ENCODE measurements at places on chromosomes 5 and 9. TPM values are rescaled to one million over a fixed set of nuclear protein-coding genes. Genes with fewer than 3 reads are reported as not detected.

IL7R gene
- 6.8 TPM for total RNA-seq

DNA sequence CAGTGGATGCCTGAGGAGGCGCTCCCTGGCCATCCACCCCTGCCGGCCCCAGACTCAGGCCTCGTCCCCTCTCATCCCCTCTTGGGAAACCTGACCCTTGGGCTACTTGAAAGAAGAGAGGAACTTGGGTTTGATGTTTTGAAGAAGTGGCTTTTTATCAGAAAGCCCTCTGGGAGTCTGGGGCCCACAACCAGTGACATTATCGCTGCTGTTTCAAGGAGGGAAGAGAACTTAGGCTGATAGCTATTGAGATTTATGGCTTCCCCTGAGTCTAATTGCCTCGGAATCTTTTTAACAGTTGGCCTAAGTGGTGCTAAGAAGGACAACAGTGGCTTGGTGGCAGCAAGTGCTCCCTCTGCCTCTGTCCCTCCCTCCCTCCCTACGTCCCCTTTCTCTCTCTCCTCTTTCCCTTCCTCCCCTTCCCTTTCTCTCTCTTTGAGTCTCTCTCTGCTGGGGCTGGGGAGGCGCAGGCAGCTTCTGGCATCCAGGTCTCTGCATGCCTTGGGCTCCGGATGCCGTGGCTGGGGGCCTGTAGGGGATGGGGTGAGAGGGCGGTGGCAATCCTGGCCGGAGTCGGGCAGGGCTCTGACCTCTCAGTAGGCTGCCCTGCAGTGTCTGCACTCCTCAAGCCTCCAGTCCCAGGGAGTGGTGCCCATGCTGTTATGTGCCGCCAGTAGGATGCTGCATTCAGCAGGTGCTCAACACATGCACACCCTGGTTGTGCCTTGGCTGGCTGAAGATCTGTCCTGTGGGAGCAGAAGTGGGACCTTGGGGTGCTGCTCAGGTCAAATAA is 49.6 kb upstream of the RXRA start:
- no peak for DNase-seq

GRCh38 chr5:163604013-163604412 is 98.6 kb downstream of the MAT2B start:
- DNase-seq, result no peak

- no peak for DNase-seq
Measured at GRCh38 chr9:69382135-69382534, 57.1 kb downstream of the ENTREP1 start.

DNA sequence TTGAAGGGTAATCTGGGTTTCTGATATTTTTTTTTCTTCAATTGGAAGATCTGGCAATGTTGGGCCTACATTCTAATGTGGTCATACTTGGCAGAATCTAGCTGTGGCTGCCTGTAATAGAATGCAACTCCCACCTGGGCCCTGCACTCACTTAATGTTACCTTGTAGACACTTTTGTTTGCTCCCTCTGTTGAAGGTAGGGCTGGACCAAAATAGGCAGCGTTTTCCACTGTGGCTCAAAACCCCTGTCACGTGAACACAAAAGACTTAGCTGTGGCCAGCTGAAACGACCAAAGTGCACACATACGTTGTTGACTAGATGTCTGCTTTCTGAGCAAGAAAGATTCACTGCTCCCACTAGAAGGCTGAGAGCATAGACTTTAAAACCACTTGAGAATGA is 117.6 kb upstream of the HMHB1 start:
- no peak for DNase-seq

Data from aorta (tissue), 5 donors.